ENCODE measurements at places on chromosomes 2 and 18.

GRCh38 chr2:191145769-191146471, 4.9 kb downstream of the STAT4 start:
- no peak for DNase-seq

GRCh38 chr2:232879618-232880494, 9.8 kb downstream of the SNORC start:
- DNase-seq = no peak

- DNase-seq = no peak
These were observed 28.0 kb downstream of the DNER start for GRCh38 chr2:229686122-229686919.

DNA sequence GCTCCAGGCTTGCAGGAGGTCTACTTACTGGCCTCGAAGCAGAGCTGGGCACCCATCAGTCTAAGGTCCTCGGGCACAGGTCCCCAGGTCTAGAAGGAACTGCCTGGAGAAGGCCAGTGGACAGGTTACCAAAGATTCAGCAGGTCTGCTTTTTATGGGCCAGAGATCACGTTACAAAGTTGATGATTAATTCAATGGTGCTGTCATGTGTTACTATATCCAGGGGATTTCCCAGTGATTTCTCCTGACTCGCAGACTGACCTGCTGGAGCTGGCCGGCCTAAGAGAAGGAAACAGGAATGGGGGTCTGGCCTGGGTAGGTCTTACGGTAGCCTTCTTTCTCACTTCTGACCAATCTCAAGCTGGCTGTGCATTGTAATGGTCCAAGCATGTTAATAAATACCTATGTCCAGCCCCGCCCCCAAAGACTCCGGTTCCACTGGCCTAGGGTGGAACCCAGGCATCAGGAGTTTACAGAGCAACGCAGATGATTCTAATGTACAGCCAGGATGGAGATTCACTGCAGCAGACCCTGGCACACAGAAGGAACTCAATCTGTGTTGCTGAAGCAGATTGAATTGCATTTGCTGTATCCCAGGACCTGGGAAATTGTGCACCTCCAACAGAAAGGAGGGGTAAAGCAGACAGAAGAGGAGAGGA, at the start of gene NEURL3:
TSS of gene NEURL3 (minus strand) at position 127 of the 659 bp plus-strand sequence. CDS start at position 56, 71 bp downstream.
- DNase-seq = no peak

GRCh38 chr18:11274144-11274794, 124.9 kb upstream of the PIEZO2 start:
- DNase-seq = no peak

- no peak for DNase-seq
These were observed 4.4 kb upstream of the NEU4 start for GRCh38 chr2:241804326-241805229.

DNA sequence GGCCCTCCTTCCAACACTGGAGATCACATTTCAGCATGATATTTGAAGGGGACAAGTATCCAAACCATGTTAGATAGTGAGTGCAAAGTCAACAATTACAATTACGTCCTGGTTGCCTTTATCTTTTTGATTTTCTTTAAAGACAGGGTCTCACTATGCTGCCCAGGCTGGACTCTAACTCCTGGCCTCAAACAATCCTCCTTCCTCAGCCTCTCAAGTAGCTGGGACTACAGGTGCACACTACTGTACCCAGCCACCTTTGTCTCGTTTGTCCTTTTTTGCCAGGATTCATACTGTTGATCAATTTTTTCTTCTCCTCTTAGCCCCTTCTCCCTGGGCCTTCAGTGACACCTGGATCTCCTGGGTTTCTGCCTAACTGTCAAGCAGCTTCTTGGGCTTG, 240.5 kb upstream of the FANCL start:
- DNase-seq = no peak

DNA sequence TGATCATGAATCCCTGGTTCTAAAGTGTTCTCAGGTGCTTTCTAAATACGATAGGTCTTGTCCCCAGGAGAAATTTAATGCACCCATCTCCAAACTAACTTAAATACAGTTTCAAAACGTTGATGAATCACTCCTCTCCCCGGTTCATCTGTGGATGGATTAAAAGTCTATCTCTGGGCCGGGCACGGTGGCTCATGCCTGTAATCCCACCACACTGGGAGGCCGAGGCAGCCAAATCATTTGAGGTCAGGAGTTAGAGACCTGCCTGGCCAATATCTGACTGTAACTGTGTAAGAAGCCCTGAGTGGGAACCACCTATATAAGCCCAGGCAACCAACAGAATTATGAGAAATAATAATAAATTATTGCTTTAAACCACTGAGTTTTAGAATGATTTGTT, 78.7 kb downstream of the LONRF2 start:
- no peak for DNase-seq

- no peak for DNase-seq
These were observed 8.8 kb downstream of the KHK start for GRCh38 chr2:27095427-27095744.

DNA sequence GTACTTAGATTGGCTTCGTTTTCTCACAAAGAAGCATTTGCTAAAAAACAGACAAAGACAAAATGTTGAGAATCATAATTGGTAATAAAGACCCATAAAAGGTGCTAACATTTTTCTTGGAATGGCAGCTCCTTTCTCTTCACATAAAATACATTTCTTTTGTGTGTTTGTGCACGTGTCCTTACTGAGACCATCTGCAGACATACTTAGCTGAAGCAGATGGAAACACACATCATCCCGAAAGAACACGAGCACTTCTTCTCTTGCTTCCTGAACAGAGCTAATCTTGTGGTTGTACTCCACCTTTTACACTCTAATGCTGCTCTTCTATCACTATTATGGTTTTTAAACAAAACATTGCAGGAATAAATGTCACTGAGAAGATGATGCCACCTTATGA, 142.5 kb downstream of the SPHKAP start:
- no peak for DNase-seq

- DNase-seq = no peak
These were observed 181.7 kb downstream of the ATAD2B start for GRCh38 chr2:23745068-23745725.

DNA sequence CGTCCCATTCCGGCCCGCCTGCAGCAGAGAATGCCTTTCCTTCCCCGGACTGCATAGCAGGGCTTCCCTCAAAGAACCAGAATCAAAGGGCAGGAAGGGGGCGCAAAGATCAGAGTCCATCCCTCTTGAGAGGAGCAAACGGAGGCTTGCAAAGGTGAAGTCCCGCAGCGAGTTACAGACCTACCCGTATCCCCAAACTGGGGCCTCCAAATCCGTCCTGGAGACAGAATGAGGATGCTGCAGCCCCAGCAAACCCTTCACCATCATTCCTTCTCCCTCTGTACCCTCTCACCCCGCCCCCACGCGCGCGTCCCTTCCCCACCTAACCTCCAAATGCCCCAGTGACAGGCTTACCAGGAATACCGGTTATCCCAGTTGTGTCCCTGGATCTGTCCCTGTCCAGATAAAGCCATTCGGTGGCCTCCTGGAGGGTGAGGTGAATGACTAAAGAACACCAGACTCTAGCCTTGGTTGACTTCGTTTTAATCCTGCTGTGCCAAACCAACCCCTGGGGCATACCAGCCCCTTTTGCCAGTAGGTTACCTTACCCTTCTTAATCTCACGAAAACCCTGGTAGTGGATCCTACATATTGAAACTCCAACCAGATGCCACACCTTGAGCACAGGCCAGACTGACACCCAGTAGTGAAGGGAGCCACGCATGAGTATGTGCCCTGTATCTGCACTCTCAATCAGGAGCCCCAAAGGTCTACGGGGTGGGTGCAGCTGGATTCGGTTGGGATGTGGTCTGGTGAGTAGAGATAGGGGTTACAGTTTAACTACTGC, 961 bp upstream of the SLC40A1 start:
- no peak for DNase-seq

DNA sequence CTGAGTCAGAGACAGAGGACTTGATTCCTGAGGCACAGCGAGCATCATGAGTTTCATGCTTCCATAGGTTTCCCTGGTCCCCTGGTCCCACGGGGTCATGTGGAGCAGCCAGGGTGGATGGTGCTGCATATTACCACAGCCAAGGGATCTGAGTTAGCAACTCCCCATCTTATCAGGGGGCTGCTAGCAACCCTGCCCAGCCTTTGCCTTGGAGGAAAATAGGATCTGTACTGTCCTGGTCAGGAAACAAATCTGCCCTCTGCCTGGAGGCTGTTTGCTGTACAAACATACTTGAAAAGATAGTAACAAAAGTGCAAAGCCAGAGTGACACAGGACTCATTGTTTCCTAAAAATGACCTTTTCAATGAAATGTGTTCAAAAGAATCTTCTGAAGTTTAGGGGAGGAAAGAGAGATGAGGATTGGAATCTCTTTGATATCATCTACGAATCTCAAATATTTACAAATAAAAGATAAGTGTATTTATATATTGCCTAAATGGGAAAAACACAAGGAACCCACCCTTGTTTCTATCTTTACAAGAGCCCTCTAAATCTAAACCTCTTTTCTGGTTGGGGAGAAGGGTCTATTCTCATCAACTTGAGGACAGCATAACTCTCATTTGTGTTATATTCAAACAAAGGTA, 194.8 kb downstream of the CD226 start:
- DNase-seq = no peak

DNA sequence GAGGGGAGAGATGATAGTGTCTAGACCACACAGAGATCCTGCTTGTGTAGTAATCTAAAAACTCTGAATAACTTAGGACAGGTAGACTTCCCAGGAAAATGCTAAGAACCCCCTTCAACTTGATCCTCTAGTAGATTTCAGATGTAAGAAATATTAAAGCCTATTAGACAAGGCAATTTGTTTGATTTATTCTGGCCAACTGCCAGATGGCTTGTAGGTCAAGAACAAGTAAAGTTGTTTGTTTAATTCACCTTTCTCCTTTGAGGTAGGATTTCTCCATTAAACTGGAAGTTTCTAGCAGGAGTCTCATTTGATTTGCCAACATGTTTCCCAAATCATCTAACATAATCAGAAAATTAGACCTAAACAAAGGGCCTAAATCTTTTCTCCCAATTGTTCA, 48.6 kb downstream of the SH3RF3 start:
- DNase-seq = no peak

GRCh38 chr2:85958731-85959130, 69.9 kb upstream of the ST3GAL5 start:
- DNase-seq = no peak

GRCh38 chr2:174330945-174331594, 3.7 kb upstream of the SP9 start:
- no peak for DNase-seq

GRCh38 chr2:100239486-100240210, 82.7 kb downstream of the LONRF2 start:
- DNase-seq = no peak

- DNase-seq = peak; percentile 41
These were observed 108.4 kb upstream of the SNTG2 start for GRCh38 chr2:842151-842803.

DNA sequence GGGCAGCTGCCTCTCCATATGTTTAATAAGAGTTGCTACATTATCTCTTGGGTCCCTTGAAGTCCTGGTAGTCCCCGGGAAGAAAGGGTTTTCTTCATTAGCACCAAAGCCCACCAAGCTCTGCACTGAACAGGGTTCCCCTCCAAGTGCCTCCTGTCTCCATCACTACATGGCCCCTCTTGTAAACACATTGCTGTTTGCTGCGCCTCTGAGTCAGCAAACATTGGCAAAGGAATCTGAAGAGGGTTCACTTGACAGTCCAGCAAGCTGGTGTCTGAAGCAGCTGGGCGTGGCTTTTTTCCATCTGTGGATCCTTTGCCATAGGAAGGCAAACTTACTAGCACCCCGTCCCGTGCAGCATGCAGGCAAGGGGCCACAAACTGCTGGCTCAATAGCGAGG, 82.8 kb downstream of the TEX51 start:
- no peak for DNase-seq

GRCh38 chr2:98588880-98589431, 19.4 kb downstream of the COA5 start:
- DNase-seq = no peak

DNA sequence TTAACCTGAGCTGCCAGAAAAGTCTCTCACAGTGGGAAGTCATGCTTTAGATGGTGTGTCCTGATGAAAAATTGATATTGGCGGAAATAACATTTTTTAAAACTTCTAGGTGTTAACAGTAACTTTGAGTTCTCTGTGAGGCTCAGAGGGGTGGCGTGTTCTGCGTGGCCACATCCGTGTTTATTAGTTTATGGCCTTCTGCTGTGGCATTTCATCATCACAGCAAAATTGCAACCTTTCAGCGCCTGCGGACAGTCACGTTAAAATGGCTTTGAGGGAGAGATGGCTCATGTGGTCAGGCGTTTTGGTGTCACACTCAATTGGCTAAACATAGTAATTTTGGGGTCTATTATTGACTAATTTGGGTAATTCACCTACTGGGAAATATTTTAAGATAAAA, 42.4 kb downstream of the KLHL29 start:
- DNase-seq = no peak

GRCh38 chr2:227366769-227367426, 12.2 kb downstream of the TM4SF20 start:
- no peak for DNase-seq

DNA sequence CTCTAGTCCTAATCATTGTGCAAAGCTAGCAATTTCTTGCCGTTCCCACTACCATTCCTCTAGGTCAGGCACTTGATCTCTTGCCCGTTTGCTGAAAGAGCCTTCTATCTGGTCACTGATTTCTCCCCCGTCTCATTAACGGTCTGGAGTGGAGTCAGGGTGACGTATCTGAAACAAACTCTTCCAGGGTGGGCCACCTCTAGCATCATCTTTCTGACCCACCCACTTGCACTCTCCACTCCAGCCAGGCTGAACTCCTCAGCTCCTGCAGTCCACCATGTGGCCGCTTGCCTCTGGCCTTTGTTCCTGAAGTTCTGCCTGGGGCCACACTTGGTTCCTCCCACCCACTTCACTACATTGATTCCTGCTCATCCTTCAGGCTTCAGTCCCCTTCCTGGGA, 13.3 kb downstream of the BCL2 start:
- DNase-seq = no peak

All from NCI-H187 treated with DMSO at 0.1 percent for 48 hours (cell line).